GM13976 (cell line): ENCODE measurements at places on chromosomes 5 and 9.
A peak's percentile ranks its signal among the peaks of the same experiment; 100 is the strongest.

DNA sequence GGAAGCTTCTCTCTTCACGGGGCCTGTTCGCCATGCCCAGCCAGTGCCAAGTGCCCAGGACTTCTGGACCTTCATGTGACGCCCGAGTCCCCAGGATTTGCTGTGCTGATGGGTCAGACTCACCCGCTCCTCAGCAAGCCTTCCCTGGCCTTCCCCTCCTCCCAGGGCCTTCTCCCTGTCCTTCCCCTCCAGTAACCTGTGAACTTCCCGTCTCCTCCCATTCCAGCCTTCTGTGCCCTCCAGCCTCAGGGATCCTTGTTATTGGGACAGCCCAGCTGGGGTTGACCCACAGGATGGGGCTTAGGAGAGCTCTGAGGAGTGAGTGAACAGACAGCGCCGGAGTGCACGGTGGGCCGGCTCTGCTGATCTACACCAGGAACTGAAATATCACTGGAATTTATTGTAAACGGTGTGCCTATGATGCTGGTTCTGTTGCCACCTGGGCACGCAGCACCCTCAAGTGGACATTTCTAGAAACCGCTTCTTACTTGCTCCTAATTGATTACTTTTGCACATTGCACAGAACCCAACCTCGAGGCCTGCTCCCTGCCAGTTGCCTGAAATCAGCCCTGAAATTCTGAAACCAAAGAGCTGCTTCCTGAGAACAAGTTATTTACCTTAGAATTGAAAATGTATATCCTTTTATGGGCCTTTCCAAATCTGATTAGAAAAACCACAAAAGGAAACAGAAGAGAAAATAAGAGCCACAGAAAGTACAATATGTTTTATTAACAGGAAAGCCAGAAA, 1.5 kb downstream of the SPAAR start:
- peak; percentile 58 for DNase-seq

- DNase-seq = no peak
Observed at GRCh38 chr9:125972012-125972729, 225.0 kb downstream of the PBX3 start.

DNA sequence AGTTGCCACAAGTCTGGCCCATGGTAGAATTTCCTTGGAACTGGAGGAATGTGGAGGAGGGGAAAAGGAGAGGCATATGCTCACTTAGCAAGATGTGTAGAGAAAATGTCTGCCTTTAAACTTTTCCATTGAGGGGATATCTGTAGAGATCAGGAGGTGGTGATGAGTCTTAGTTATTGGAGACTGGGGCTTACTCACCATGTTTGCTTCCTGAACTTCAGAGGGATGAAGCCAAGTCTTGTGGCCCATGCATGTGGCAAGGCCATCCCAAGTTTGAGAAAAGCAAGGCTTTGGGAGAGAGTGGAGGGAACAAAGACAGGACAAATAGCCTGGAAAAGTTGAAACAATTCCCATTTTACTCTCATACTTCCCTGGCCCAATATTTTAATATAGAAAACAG, 124.5 kb downstream of the GDNF start:
- DNase-seq = no peak

DNA sequence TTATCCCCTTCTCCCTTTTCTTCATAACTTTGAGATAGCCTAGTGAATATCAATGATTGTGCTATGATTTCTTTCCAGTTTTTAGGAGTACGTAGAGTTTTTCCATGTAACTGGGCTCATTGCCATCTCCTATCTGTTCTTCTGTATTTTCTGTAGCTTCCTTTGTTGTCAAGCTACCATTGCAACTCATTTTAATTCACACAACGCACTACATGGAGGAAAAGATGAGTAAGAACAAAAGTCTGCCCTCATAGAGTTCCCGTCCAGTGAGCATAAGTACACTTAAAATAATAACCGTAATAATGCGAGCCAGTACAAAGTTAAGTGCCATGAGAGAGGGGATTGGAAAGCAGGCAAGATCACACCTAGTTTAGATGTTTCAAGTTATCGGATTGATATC, 177.7 kb downstream of the PAM start:
- no peak for DNase-seq

- peak; percentile 29 for DNase-seq
Observed at GRCh38 chr9:78213712-78214111, 22.2 kb upstream of the CEP78 start.

DNA sequence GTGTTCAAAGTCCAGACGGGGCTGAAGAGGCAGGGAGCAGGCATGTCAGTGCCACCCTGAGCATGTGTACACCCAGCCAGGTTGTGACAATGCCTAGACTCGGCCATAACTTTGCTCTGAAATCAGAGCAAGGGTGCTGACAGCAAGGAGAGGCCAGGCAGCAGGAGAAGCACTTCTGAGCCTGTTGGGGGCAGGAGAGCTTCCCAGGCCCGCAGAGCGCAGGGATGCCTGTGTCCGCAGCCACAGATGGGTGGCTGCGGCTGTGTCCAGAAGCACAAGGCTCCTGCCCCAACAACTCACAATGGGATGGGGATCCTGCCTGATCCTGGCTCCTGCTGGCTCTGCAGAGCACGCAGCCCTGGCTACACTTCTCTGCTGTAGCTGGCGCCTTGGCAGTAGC, 373.9 kb downstream of the CHSY3 start:
- DNase-seq = no peak

- DNase-seq = no peak
Observed at GRCh38 chr5:113163328-113163727, 186.7 kb downstream of the DCP2 start.

- DNase-seq = no peak
Observed at GRCh38 chr5:79716839-79717238, 27.2 kb downstream of the CMYA5 start.

- DNase-seq = peak; percentile 69
Observed at GRCh38 chr5:173786286-173787187, 101.6 kb upstream of the CPEB4 start.

GRCh38 chr5:160450164-160450932, 28.7 kb downstream of the PTTG1 start:
- DNase-seq = no peak

- DNase-seq = no peak
Observed at GRCh38 chr9:84163052-84163650, 177.4 kb downstream of the SLC28A3 start.

DNA sequence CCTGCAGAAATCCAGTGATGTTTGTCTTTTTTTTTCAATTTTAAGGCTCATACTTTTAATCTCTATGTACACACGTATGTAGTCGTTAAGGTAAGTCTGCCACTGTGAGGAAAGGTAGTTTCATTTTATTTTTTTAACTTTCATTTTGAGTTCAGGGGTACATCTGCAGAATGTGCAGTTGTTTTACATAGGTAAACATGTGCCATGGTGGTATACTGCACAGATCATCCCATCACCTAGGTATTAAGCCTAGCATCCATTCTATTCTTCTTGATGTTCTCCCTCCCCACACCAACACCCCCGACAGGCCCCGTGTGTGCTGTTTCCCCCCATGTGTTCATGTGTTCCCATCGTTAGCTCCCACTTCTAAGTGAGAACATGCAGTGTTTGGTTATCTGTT, 19.7 kb downstream of the MUSK start:
- no peak for DNase-seq

GRCh38 chr9:107971241-107971640, 481.7 kb upstream of the KLF4 start:
- no peak for DNase-seq

- no peak for DNase-seq
Observed at GRCh38 chr9:125816321-125816720, 69.1 kb downstream of the PBX3 start.

DNA sequence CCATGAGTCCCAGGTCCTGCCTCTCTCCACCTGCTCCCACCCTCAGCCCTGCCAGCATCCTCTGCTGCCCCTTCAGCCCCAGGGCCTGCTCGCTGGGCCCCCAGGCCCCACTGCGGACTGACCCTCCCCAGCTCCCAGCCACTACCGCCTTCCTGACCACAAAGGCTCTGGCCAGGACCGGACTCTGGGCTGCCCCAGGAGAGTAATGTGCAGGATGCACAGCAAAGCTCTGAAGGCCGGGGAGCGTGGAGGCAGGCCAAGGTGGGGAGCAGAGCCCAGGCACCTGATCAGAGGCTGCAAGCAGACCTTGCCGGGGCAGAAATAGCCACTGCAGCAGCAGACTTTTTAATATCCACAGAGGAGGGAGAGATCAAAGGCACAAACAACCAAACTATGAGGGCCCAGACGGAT, 27.9 kb downstream of the IPPK start:
- DNase-seq = no peak

- DNase-seq = no peak
Observed at GRCh38 chr5:78653681-78654366, 5.3 kb upstream of the LHFPL2 start.

GRCh38 chr5:140344683-140345423, 1.6 kb downstream of the HBEGF start:
- no peak for DNase-seq

DNA sequence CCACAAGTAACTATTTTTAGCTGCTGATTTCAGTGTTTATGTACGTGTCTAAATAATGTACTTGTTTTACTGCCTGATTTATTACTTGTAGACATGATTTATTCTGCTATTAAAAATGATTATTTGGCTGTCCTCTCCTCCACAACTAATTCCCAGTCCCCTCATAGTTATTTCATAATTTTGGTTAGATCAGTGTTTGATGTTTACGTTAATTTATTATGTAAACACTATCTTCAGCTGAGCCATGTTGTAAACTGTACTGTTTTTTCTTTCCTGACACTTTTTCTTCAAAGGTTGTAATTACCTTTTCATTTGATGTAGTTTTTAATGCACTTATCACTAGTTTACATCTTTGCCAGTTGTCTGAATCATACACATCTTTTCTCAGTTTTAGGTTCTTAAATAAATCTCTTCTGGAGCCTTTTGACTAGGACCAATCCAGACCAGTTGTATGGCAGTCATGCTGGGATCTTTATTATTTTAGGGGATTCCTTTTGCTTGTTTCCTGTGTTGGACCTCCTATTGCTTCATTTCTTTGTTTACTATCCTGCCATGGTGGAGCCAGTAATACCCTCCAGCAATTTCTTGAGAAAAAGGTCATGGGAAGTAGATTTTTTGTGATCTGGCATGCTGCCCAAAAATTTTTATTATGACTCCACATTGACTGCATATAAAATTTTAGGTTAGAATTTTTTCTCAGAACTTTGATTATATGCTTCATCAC, 16.1 kb downstream of the AP3S1 start:
- DNase-seq = no peak

DNA sequence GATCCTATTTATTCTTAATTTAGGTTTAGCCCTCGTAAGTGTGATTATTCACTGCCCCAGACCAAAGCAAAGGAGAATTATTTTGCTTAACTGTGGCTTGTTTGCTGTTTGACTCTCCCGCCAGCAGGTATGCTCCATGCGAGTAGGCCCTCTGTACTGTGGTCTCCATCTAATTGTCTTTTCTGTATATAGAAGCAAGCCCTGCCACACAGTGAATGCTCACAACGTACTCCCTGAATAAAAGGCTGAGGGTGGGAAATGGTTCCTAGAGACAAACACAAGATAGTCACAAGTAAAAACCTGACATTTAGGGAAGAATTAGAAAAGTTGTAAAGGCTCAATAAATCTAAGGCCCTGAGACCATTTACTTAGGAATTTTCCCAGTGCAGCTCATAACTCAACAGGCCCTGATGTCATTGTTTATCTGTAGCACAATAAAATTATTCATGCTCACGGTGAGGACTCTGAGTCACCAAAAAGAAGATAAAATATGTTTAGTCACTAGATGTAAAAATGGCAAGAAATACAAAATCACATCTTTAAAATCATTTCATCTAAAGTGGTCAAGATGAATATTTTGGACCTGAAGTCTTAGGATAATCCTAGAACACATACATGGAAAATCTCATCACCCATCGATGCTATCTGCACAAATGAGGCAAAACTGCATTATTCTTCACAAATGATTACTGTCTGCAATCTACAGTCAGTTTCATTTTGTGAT, 473.2 kb downstream of the ENC1 start:
- DNase-seq = no peak

DNA sequence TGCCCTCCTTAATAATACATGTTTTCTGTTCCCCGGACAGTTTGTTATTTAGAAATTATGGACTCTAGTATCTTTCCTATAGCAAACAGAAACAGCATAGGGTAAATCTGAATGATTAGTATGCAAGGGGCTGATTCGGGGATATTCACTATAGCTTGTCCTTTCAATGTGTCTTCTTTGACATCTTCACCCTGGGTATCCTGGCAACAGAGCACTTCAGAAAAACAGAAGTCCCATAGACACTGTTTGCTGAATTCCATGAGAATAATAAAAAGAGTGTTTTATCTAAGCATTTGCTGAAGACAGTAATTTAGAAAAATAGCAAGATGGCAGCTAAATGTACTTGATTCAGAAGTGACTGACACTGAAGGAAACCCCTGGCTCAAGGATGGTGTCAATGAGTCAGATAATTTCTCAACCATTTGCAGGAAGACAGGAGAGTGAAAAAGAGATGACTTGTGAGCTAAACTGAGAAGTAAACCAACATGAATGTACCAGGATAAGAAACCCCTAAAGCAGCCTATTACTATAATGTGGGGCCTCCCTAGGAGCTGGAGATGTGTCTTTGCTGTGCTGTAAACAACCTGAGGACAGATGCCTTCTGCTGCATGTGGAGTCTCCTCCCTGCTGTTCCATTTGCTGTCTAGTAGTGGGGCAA, 246.2 kb downstream of the MAN2A1 start:
- no peak for DNase-seq

- no peak for DNase-seq
Observed at GRCh38 chr5:66324357-66324756, 180.3 kb downstream of the SREK1 start.

GRCh38 chr9:26650325-26650724, 242.3 kb downstream of the CAAP1 start:
- no peak for DNase-seq

DNA sequence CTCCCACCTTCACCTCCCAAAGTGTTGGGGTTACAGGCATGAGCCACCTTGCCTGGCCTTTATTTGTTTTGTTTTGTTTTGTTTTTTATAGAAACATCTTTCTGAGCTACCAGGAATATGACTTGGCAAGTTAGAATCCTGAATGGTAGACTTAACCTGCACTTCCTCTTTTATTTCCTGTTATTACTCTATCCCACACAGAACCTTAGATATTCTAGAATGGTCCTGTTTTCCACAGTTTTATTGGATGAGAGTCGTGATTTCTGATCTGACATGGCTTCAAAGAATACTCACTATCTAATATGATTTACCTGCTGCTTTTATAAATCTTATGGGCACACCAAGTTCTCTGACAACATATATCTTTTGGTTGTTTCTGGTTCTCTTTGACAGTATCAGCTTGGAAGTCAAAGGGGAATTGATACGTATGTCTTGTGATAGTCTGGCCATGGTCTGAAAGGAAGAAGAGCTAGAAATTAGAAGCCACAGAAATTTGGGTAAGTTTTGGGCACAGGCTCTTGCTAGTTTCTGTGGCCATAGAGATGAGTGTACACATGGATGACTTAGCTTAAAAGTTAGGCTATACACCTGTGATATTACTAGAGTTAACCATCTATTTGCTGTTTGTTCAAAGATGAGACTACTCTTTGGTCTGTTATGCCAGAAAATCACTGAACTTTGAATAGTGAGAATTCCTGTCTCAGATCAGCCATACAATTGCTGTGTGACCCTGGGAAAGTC, 4.7 kb upstream of the PANK3 start:
- DNase-seq = no peak

GRCh38 chr5:13648822-13649221, 295.7 kb downstream of the DNAH5 start:
- no peak for DNase-seq
